Activated naive CD4-positive, alpha-beta T cell (primary cell): ENCODE measurements at places on chromosomes 12 and 14.

GRCh38 chr14:86739761-86740160 lies 1209.8 kb downstream of the FLRT2 start:
- DNase-seq: no peak

GRCh38 chr14:52399921-52400595 lies 85.9 kb downstream of the PTGER2 start:
- DNase-seq: no peak

DNA sequence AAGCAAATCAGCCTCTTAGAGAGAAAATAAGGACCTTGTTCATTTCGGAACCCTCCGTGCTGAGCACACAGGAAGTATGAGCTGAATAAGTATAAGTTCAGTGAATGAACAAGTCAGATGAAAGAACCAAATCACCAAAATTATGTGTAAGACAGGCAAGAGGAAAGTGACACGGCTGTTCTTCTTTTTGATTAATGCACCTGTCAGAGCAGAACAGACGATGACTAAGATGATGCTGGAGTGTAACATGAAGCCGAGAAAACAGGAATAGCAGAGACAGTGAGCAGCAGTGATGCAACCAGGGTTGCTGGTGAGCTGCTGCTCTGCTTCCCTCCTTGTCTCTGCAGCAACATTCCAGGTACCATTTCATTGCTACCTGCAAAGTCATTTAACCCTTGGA lies 861.1 kb downstream of the GALC start:
- no peak for DNase-seq

DNA sequence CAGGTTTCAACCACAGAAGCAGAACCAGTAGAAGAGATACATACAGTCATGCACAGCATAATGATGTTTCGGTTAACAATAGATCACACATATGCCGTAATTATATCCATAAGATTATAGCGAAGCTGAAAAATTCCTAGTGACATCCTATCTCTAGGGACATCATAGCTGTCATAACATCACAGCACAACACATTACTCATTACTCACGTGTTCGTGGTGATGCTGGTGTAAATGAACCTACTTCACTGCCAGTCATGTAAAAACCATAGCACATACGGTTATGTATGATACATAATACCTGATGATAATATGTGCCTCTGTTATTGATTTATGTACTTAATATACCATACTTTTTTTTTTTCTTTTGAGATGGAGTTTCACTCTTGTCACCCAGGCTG lies 44.7 kb downstream of the KLRG1 start:
- no peak for DNase-seq

DNA sequence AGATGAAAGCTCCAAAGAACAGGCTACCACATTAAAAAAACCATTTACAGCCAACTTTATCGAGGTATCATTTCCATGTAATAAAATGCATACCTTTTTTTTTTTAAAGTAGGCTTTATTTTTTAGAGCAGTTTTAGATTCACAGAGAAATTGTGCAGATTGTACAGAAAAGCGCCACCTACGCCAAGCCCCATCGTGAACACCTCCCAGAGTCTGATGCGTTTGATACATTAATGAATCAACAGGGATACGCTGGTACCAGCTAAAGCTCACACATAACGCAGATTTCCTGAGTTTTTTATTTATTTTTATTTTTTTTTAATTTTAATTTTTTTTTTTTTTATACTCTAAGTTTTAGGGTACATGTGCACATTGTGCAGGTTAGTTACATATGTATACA lies 129.9 kb downstream of the KIF26A start:
- no peak for DNase-seq

DNA sequence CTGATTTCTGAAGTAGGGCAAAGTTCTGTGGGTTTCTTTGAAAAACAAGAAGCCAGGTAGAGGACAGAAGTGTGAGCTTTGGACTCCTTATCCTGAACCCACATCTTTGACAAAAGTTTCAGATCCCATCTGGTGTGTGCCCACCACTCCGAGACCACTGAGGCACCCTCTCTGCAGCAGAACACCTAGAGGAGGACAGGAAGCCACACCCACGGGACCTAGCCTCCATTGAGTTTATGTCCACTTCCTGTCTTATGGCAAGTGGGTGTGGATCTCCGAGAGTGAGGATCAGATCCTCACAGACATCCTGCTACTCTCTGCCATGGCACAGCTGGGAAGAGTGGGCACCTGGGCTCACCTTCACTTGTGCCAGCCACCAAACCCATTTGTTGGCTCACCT lies 16.8 kb upstream of the OR6S1 start:
- no peak for DNase-seq

DNA sequence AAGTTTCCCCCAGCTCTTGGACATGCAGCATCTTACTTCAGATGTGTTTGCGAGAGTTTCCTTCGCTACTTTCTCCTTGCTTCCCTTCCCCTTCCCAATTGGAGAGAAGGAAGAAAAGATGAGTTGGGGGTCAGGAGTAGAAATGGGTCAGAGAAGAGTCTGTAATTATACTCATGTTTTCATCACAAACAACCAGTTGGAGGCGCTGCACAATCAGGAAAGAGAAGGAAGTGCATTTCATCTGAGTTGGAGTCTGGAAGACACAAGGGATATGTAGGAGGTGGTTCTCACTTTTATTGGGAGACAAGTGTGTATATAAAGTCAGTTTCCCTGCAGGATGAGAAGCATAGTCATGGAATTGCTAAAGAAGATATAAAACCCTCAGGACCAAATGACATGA lies 31.3 kb upstream of the VSX2 start:
- DNase-seq: no peak

GRCh38 chr12:39553476-39553875 lies 66.1 kb downstream of the ABCD2 start:
- DNase-seq: no peak

DNA sequence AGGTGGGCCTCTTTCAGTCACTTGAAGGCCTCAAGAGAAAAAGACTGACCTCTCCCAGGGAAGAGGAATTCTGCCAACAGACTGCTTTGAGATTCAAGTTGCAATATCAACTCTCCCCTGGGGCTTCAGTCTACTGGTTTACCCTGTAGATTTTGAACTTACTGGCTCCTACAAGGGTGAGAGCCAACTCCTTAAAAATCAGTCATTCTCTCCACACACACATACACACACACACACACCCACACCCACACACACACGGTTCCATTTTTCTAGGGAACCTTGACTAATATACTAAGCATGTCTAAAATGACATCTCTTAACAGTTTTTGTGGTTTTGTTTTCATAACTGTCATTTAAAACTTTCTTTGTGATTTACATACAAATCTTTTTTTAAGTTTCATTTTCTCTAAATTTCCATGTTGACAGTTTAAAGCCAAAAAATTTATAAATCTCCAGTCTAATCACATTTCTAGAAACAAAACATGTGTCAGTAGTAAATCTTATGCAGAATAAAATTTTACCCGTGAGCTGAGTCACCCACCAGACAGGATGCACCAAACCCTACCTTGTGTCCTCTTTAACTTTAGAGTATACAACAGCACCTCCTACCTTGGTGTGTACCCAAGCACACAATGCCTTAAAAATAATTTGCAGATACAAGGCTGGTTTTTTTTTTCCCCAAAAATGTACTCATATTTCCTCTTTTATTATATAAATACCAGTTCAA lies 394.6 kb downstream of the AEBP2 start:
- no peak for DNase-seq

DNA sequence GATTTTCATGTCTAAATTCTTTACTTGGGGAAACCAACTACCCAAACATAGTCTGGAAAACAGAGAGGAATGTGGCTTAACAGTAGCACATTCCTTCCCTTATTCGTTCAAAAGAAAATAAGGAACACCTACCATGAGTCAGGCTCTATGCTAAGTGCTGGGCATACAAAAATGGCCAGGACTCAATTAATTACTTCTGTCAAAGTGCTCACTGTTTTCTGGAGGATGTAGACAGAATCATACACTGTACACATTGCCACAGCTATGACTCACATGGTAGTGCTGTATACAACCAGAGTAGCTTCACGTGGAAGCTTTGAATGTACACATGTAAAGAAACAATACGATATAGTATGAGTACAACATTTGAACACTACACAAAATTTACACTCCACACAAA lies 50.1 kb downstream of the SLC25A21 start:
- DNase-seq: no peak

- DNase-seq: no peak
Observed at GRCh38 chr12:42094277-42094676, 50.4 kb downstream of the GXYLT1 start.

DNA sequence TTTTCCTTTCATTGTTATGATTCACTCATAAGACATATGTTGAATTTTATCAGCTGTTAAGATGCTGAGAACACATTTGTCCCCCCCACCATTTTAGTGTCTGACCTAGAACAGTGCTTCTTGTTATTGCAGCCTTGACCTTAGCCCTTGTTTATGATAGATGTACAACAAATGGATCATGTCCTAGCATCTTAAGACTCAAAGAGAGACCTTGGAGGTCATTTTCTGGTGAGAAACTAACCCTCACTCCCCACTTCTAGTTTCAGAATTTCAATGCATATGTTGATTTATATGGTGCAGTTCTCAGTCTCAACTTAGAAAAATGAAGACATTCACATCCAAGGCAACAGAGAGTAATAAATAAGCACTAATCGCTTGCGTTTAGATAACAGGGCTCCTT lies 391.2 kb downstream of the AEBP2 start:
- DNase-seq: no peak

GRCh38 chr14:98937021-98937420 lies 335.0 kb downstream of the BCL11B start:
- no peak for DNase-seq

DNA sequence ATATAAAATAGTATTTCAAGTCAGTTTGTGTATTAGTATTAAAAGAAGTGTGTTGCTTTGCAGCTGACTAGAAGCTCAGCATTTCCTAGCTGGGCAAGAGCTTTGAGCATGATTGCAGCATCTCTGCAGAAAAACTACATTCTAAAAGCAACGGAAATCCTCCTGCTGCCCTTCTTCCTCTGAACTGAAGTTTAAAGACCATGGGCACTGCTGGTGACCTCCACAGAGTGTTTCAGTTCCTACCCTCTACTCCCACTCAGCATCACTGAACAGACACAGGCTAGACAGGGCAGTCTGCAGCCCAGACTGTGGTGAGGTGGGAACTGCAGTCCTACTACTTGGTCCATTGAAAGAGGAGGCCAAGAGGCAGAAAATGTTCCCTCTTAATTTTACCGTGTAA lies 59.0 kb downstream of the FAR2 start:
- no peak for DNase-seq

GRCh38 chr12:51889216-51890132 lies 1.6 kb downstream of the ANKRD33 start:
- no peak for DNase-seq

DNA sequence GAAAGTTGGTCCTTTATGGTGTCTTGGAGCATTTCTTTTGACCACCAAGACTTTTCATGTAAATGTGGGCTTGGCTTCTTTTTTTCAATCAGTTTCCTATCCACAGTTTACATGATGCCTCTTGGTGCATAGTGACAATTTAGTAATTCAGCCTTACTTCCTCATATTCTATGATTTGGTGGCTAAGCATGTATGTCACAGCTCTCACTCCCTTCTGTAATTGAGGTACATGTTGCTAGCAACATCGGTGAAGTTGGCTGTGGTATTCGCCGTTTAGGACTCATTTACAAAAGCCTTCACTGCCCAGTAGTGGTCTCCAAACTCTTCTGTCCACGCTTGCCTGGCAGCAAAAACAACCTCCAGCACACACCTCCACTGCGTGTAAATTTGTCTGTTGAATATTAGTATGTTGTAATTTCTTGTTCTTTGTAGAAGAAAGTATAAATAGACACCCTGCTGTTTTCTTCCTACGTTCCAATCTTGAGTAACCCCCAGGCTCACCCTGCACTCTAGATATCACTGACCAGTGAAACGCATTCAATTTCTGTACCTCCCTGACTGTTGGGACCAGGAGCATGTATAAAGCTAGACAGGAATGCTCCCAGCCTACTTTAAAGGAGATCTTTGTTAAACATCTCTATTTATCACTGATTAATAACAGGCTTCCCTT lies 90.4 kb downstream of the PPP2R5C start:
- DNase-seq: no peak

GRCh38 chr12:132604668-132605441 lies 5.5 kb downstream of the LRCOL1 start:
- no peak for DNase-seq

GRCh38 chr12:125346362-125346761 lies 281.1 kb downstream of the AACS start:
- DNase-seq: no peak

- DNase-seq: no peak
Observed at GRCh38 chr12:66428261-66428660, 126.0 kb downstream of the HELB start.

DNA sequence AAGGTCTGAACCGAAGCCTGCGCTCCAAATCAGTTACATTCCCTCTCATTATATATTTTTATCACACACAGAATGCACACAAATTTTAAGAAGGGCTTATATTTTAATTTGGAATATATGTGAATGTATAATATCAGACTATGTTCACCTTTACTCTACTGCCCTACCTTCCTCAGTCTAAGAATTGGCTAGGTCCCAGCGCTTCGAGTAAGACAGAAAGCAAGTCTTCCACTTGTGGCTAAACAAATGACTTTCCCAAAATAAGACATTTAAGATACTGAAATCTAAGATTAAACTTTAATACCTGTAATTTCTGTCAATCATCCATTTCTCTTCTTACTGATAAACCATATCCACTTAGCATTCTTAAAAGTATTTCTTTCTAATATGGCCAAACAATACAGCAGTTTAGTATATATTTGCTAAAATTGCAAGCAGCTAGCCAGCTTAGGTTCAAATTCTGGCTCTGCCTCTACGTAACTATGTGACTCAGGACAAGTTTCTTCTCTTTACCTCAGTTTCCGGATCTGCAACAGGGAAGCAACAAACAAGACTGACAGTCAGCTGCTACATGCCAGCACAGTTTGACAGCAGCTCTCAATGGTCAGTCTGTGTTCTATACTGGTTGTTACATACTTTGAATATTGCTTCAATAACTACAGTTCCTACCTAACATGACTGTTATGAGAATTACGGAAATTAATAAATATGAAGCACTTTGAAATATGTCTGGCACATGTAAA lies 2.0 kb downstream of the INTS13 start:
- no peak for DNase-seq

- no peak for DNase-seq
Observed at GRCh38 chr14:32434180-32434579, 105.1 kb downstream of the AKAP6 start.

GRCh38 chr14:22767323-22767589 lies 768 bp downstream of the OXA1L start:
- no peak for DNase-seq

DNA sequence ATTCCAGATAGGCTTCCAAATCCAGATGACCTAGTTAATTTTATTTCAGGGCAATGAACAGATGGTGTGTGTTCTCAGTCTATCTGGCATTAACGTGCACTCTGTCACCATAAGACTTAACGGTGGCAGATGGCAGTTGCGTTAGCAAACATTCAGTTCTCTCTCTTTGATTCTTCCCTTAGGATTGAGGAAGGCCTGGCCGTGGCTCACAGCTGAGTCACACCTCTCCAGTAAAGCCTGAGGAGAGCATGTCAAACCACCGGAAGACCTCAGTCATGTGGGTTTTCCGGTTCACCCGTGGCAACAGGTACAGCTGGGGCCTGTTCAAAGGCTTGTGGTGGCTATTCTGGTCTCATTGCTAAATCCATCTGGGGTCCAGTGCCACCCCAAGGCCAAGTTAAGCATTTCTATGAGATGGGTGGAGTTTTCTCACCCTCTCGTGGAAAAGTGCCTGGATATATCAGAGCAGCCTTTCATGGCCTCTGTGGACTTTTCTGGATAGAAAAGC lies 545.1 kb upstream of the ATP2B1 start:
- no peak for DNase-seq

GRCh38 chr12:100503228-100503628 lies 29.6 kb downstream of the NR1H4 start:
- DNase-seq: no peak
